ENCODE measurements at places on chromosomes 13 and 19.

GRCh38 chr13:83831796-83832195 is 50.5 kb downstream of the SLITRK1 start:
- H3K27me3 ChIP-seq: no peaks in the 10 kb centered on the region
- no peak for DNase-seq
- H3K27ac ChIP-seq: no peak overlapping the region
- no peaks in the 10 kb centered on the region for H3K36me3 ChIP-seq

GRCh38 chr13:76380446-76381065 is 505.6 kb downstream of the KCTD12 start:
- H3K36me3 ChIP-seq: no peaks in the 10 kb centered on the region
- H3K27ac ChIP-seq: no peak overlapping the region
- H3K27me3 ChIP-seq: no peaks in the 10 kb centered on the region

DNA sequence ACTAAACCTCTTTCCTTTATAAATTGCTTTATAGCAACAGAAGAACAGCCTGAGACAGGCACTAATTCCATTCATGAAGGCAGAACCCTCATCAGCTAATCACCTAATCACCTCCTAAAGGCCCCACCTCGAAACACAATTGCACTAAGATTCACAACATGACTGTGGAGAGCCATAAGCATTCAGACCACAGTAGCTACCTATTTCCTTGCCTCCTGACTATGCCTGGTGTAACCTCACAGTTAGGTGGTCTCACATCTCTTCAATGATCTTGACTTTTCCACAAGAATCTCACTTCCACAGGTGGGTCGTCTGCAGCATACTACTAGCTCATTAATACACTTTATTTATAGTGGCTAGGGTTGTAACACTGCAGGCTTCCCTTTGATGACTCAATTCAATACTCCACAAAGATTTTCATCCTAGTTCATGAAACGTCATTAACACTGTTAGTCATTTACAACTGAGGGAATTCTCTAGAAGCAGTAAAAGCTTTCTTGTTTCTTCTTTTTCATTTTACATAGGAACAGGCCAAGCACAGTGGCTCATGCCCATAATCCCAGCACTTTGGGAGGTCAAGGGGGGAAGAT is 27.1 kb downstream of the STK24 start:
- peaks cover 13% of the 10 kb centered on the region for H3K36me3 ChIP-seq
- H3K27me3 ChIP-seq: no peaks in the 10 kb centered on the region
- DNase-seq: no peak
- peaks cover 18% of the 10 kb centered on the region for H3K4me1 ChIP-seq
- no peak overlapping the region for H3K27ac ChIP-seq
- H3K4me3 ChIP-seq: no peak overlapping the region

DNA sequence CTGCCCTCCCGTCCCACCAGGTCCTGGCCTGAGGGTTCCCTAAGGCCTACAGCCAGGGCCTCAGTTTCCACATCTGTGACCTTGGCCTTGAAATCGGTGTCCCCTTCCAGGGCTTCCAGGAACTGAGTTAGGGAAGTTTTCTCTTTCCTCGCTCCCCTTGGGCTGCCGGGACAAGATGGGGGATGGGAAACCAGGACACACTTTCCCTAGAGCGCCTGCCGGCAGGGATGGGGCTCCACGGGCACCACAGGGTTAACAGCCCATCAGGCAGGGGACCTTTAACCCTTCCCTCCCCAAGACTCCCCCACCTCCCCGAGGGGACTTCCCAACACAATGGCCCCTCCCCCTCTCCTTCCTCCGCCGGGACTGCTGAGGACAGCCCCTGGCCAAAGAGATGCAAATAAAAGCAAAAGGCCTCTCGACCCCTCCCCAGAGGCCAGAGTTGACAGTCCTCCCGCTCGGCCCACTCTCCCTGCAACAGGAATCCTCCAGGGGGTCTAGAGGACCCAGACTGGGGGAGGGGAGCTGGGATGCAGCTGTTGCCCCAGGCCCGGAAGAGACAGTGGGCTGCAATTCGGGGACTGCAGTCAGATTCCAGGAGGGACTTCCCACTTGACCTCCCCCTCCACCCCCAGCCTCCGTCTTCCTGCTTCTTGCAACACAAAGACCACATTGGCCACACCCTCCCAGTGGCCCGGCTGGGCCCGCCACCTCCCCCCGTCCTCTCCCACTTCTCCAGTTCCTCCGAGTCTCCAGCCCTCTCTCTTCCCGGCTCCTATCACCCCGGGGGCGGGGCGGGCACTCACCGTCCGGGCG is 3.4 kb downstream of the BBC3 start:
- H3K36me3 ChIP-seq: peaks cover 4% of the 10 kb centered on the region
- no peaks in the 10 kb centered on the region for H3K27me3 ChIP-seq
- DNase-seq: peak; percentile 59
- H3K4me1 ChIP-seq: peaks cover 18% of the 10 kb centered on the region
- H3K4me3 ChIP-seq: peak overlapping the region; percentile 68

GRCh38 chr13:109720758-109721184 is 65.6 kb downstream of the IRS2 start:
- no peaks in the 10 kb centered on the region for H3K36me3 ChIP-seq
- peaks cover 7% of the 10 kb centered on the region for H3K4me1 ChIP-seq
- H3K4me3 ChIP-seq: no peak overlapping the region
- H3K27ac ChIP-seq: no peak overlapping the region
- no peaks in the 10 kb centered on the region for H3K27me3 ChIP-seq
- DNase-seq: no peak

DNA sequence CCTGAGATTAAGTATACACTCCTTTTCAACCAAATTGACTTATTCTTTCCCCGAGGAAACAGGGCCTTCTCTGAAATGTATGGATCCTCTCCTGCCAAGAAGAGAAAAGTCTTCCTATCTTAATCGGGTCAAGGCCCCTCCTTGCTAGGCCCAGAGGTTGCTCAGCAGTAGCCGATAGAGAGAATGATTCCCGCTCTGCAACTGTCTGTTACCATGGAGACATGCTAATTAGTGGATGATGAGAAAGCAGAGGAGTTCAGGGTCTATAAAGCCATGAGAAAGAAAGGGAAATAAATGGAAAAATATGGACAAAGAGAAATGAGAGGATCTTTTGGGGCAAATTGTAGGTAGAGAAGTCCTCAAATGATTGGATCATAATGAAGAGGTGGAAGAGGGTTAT is 103.5 kb downstream of the POU4F1 start:
- peaks cover 8% of the 10 kb centered on the region for H3K27me3 ChIP-seq
- no peak for DNase-seq
- no peak overlapping the region for H3K27ac ChIP-seq
- H3K4me1 ChIP-seq: no peaks in the 10 kb centered on the region
- H3K4me3 ChIP-seq: no peak overlapping the region
- H3K36me3 ChIP-seq: no peaks in the 10 kb centered on the region

DNA sequence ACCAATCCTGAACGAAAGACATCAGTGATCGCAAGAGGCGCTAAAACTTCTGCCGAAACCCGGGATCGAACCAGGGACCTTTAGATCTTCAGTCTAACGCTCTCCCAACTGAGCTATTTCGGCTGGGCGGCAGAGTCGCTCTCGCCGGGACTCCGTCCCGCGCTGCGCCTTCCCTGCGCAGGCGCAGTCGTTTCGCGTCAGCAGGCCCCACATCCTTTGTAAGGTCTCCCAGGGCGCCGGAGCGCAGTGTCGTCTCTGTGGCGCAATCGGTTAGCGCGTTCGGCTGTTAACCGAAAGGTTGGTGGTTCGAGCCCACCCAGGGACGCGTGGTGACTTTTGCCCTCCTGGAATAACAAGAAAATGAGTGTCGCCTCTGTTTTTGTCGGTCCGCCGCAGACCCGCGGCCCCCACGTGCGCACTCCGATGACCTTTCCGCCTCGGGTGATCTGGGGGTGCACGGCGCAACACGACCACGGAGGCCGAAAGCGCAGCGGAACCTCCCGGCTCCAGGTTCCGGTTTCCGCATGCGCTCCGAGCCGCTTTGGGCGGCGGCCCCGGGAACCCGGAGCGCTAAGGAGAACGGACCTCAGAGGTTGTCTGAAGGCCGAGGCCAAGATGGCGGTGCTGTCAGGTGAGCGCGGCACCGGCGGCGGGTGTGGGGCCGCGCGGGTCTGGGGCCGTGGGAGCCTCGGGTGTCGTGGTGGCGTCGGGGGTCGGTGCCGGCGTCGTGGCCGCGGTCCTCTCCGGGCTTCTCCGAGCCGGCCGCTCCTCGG is at the start of gene NDUFS7:
TSS of gene NDUFS7 (plus strand) at position 596 of the 773 bp plus-strand sequence. CDS start at position 616, 20 bp downstream.
- H3K27me3 ChIP-seq: no peaks in the 10 kb centered on the region
- H3K36me3 ChIP-seq: peaks cover 2% of the 10 kb centered on the region
- peaks cover 8% of the 10 kb centered on the region for H3K4me1 ChIP-seq
- DNase-seq: peak; percentile 95

GRCh38 chr19:17968362-17968761 is 1.5 kb downstream of the KCNN1 start:
- H3K4me3 ChIP-seq: no peak overlapping the region
- H3K4me1 ChIP-seq: peaks cover 7% of the 10 kb centered on the region
- H3K27me3 ChIP-seq: peaks cover 24% of the 10 kb centered on the region
- H3K36me3 ChIP-seq: no peaks in the 10 kb centered on the region
- H3K27ac ChIP-seq: no peak overlapping the region
- no peak for DNase-seq

DNA sequence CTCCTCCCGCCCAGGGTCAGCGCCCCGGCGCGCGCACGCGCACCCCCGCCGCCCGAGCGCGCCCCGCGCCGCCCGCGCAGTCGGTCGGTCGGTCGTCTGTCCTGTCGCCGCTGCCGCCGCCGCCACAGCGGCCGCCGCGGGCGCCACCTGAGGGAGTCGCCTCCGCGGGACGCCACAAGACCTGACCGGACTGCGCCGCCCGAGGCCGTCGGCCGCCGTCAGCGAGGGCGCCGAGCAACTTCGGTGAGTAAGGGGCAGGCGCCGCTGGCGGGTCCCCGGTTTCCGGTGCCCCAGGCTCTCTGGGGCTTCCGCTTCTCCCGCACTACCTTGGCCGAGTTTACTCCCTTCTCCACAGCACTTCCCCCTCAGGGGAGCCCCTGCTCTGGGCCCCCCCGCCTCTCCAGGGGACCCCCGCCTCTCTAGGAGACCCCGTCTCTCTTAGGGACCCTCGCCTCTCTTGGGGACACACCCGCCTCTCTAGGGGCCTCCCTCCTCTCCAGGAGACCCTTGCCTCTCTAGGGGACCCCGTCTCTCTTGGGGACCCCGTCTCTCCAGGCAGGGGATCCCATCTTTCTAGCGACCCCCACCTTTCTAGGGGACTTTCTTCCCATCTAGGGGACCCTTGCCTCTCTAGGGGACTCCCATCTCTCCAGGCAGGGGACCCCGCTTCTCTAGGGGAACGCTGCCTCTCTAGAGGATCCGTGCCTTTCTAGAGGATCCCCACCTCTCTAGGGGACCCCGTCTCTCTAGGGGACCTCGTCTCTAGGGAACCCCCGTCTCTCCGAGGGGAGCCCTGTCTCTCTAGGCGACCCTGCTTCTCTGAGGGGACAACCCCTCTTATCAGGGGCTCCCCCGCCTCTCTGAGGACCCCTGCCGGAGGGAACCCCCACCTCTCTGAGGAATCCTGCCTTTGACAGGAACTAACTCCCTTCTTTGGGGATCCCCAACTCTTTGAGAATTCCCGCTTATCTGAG is 19.3 kb upstream of the GATAD2A start:
- peak overlapping the region; percentile 83 for H3K4me3 ChIP-seq
- peaks cover 4% of the 10 kb centered on the region for H3K36me3 ChIP-seq
- peaks cover 24% of the 10 kb centered on the region for H3K4me1 ChIP-seq
- no peak for DNase-seq
- peak overlapping the region; percentile 91 for H3K27ac ChIP-seq

GRCh38 chr19:32497391-32497790 is 83.6 kb upstream of the PDCD5 start:
- H3K4me3 ChIP-seq: no peak overlapping the region
- peaks cover 10% of the 10 kb centered on the region for H3K4me1 ChIP-seq
- H3K27me3 ChIP-seq: no peaks in the 10 kb centered on the region
- H3K36me3 ChIP-seq: no peaks in the 10 kb centered on the region
- H3K27ac ChIP-seq: no peak overlapping the region

GRCh38 chr19:45059258-45059965 is 16.9 kb downstream of the ZNF296 start:
- peak overlapping the region; percentile 83 for H3K27ac ChIP-seq
- no peak overlapping the region for H3K4me3 ChIP-seq
- no peaks in the 10 kb centered on the region for H3K27me3 ChIP-seq
- peak; percentile 82 for DNase-seq
- peaks cover 28% of the 10 kb centered on the region for H3K36me3 ChIP-seq

- H3K4me1 ChIP-seq: no peaks in the 10 kb centered on the region
- no peaks in the 10 kb centered on the region for H3K36me3 ChIP-seq
- no peak overlapping the region for H3K4me3 ChIP-seq
- H3K27me3 ChIP-seq: no peaks in the 10 kb centered on the region
- H3K27ac ChIP-seq: no peak overlapping the region
Measured at GRCh38 chr13:74715718-74716117, 581.5 kb upstream of the KLF12 start.

- peaks cover 17% of the 10 kb centered on the region for H3K36me3 ChIP-seq
- no peak for DNase-seq
- no peak overlapping the region for H3K4me3 ChIP-seq
- no peak overlapping the region for H3K27ac ChIP-seq
Measured at GRCh38 chr19:13914777-13915176, 8.8 kb downstream of the CC2D1A start.

GRCh38 chr13:61485128-61485765 is 69.6 kb upstream of the PCDH20 start:
- H3K4me1 ChIP-seq: no peaks in the 10 kb centered on the region
- no peak for DNase-seq
- H3K4me3 ChIP-seq: no peak overlapping the region

DNA sequence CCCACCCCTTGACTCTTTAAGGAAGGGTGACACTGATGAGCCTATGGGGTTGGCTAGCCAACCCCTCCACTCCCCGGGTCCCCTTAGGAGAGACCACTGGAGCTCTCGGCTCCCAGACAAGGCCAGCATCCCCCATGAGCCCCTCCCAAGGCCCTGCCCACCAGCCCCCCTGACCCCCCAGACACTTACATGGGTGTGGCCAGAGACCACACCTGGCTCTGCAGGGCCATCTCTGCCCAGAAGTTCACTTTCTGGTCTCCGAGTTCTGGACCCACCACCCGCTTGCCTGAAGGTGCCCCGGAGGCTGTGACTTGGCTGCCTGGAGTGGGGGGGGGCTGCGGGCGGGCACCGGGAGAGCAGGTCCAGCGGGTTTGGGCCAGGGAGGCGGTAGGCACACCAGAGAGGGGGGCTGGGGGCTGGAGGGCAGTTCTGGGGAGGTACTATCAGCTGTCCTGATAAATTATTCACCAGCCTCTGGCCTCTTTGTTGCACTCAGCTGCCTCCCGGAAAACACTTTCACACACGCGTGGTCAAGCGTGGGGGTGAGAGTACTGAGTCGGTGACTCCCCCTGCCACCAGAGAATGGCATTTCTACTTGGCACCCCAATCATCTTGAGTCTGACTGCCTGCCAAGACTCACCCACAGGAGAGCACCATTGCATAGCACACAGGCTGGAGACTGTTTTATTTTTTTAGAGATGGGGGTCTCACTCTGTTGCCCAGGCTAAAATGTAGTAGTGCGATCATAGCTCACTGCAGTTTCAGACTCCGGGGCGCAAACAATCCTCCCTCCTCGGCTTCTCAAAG is at the start of gene PALM3:
TSS of gene PALM3 (minus strand) at position 326 of the 807 bp plus-strand sequence. CDS start at position 230, 96 bp downstream.
- peak within 1 kb of the TSS; percentile 92 for H3K27ac ChIP-seq
- H3K27me3 ChIP-seq: peaks cover 30% of the 10 kb centered on the region
- H3K36me3 ChIP-seq: no peaks in the 10 kb centered on the region
- peaks cover 6% of the 10 kb centered on the region for H3K4me1 ChIP-seq
- no peak for DNase-seq

GRCh38 chr13:46468570-46469463 is 81.8 kb upstream of the RUBCNL start:
- H3K4me1 ChIP-seq: peaks cover 14% of the 10 kb centered on the region
- no peak for DNase-seq
- H3K27me3 ChIP-seq: no peaks in the 10 kb centered on the region

GRCh38 chr13:40160618-40161350 is 505.3 kb downstream of the COG6 start:
- H3K4me1 ChIP-seq: peaks cover 4% of the 10 kb centered on the region
- H3K4me3 ChIP-seq: no peak overlapping the region
- H3K27me3 ChIP-seq: peaks cover 15% of the 10 kb centered on the region
- no peak overlapping the region for H3K27ac ChIP-seq
- no peak for DNase-seq
